ENCODE measurements at places on chromosomes 2 and 18.

- DNase-seq = no peak
Observed at GRCh38 chr2:5713101-5713500, 20.9 kb downstream of the SOX11 start.

DNA sequence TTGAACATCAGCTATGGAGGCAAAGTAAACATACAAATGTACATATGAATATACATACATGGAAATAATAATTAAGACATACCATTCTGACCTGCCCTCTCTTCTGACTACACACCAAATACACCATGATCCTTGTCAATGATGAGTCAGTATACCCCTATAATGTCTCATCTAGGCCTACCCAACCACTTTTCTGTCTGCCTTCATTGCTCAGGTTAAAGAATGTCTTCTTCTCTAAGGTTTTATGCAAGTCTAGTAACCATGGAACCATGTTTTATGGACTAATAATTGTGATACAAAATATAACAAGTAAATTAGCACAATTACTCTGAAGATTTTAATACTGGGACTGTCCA, 128.7 kb downstream of the NCKAP5 start:
- no peak for DNase-seq

DNA sequence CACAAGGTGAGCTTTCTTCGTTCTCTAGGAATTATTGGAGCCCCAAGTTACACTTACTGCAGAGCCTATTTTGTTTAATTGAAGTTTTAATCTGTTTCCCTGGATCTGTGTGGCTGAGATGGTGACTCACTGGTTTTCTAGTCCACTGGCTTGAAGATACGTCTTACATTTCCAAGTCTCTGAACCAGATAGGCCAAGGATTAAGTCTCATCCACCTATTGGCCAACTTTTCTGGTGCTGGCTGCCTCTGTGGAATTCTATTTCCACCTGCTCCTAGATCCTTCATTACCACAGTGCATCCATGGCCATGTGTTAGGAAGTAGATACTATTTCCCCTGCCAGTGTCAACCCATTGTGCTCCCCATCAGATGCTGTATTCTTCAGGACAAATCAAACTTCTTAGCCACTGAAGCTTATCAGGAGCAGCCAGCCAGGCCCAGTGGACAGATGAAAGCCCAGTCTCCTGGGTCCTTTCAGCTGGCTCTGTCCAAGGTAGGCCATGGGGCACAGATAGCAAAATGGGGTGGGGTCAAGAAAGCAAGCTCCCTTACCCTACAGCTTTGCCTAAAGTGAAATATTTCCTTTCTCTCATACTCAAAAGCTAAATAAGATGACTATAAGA, 198.8 kb upstream of the TCF4 start:
- DNase-seq = no peak

DNA sequence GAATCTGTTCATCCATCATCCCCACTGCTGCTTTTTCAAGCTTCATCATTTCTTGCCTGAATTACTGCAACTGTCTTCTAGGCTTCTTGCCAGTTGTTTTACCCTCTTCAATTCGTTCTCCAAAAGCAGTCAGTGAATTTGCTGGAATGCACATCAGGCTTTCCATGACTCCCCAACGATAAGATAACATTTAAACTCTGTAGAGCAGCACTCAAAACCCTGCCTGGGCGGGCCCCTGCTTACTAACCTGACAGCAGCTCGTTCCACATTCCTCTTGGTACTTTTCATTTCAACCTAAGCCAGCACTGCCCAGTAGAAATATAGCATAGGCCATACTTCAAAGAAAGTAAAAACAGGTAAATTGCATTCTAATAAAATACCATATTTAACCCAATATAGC, 342.9 kb downstream of the SUCLG1 start:
- no peak for DNase-seq

- DNase-seq = no peak
Observed at GRCh38 chr2:169925968-169926367, 98.7 kb downstream of the UBR3 start.

- DNase-seq = no peak
Observed at GRCh38 chr2:40244251-40244650, 207.6 kb downstream of the SLC8A1 start.

DNA sequence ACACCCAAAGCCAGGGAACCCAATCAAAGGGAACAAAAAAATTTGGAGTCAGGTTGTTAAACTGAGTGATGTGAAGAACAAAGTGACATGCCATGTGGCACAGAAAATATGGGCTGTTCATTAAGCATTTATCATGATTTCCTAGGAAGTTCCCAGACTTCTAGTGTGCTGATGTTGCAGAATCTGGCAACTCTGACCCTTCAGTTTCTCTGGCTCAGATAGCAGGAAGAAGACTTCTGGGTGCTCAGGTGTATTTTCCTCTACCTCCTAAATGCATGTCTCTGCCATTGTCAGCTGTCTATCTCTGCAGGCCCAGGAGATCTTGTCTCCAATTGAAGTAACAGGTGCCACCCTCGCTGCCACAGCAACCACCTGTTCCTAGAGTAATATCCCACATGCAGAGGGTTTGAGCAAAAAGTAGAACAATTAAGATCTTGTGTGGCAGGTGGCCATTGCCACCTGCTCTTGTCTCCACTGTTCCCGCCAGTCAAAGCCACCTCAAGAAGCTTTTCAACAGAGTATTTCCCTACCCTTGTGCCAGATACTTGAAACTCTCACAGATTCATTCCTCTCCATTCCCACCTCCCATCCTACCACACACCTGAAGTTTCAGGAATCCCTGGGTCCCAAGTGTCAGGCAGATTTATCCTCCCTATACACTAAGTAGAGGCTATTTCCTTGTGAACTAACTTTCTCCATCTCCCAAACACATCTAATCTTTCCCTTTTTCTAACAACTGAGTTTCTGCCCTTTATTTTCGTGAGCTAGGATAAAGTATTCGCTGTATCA, 533.7 kb upstream of the CHAC2 start:
- DNase-seq = no peak

Data from DMS 273 treated with DMSO at 0.1 percent for 48 hours (cell line).